ENCODE measurements at places on chromosomes 12 and 14.

DNA sequence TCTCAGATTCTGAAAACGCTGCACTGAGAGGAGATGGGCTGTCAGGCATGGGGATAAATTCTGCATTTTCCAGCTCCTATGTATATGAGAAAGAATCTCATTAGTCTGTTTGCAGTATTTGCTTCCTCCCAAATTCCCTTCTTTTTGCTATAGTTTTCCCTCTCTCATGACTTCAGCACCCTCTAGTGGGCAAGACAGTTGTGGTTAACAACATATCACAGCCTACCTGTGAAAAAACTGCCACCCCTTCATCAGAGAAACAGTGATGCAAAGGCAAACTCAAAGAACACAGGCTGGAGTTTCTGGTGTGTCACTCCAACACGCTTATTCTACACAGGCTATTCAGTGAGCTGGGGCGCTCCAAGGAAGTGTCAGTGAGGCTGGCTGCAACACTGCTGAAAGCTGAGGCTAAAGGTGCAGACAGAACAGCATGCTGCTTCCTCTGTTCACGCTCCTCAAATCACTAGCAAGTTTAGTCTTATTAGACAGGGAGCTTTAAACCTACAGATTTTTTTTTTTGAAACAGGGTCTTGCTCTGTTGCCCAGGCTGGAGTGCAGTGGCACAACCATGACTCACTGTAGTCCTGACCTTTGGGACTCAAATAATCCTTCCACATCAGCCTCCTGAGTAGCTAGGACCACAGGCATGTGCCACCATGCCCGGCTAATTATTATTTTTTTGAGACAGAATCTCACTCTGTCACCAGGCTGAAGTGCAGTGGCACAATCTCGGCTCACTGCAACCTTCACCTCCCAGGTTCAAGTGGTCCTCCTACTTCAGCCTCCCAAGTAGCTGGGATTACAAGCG, 19.3 kb downstream of the ZC2HC1C start:
- peak; percentile 3 for DNase-seq

GRCh38 chr14:33897382-33897781, 53.5 kb downstream of the EGLN3 start:
- DNase-seq = no peak

- DNase-seq = no peak
These were observed 44.8 kb downstream of the ARHGAP5 start for GRCh38 chr14:32121948-32122347.

DNA sequence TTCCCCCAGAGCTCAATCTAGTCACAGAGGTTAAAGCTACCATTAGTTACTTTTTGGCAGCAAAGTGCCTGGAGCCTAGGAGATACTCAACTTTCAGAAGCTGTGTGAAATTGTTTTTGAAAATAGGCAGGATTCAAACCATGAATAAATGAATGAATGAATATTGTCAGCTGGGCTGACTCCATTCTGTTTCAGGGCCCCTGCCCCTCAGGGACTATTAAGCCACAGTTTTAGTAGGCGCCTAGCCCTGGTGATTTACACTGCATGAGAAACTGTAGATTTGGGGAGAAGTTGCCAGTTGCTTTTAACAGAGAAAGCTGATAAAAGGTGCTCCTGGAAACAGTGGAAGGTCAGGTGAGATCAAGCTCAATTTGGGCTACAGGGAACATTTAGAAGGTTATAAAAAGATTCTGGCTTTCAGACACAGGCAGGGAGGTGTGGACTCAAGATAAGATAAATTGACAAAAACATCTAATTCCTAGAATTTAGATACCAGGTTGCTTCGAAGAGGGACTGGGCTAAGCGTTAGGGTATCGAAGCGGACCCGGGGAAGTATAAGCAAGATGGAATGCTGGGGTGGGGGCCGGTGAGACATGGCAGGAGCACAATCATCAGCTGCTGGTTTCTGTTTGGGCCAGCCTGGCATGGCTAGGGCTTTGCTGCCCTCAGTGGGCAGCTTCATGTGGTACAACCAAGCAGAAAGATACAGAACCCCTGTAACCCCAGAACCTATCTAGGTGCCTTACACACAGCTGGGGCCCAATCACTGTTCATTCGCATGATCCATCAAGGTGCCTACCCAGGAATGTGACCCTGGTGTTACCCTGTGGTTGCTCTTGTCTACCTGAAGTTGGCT, 14.9 kb upstream of the CELA1 start:
- DNase-seq = no peak

GRCh38 chr14:55097881-55098560, 31.0 kb upstream of the LGALS3 start:
- no peak for DNase-seq

DNA sequence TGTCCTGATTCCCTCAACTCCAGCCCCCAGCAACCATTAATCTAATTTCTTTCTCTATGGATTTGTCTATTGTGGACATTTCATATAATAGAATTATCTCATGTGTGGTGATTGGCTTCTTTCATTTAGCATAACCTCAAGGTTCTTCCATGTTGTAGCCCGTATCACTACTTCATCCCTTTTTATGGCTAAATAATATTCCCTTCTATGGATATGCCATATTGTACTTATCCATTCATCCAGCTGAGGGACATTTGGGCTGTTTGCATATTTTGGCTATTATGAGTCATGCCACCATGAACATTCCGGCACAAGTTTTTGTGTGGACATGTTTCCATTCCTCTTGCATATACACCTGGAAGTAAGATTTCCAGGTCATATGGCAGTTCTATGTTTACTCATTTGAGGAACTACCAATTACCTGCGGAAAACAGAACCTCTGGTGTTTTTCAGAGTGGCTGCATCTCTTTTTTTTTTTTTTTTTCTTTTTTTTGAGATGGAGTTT, 108.7 kb upstream of the MAP1LC3B2 start:
- DNase-seq = no peak

GRCh38 chr14:89603938-89604480, 187.0 kb upstream of the FOXN3 start:
- DNase-seq = no peak

- DNase-seq = no peak
These were observed 68.9 kb downstream of the RALGAPA1 start for GRCh38 chr14:35740215-35740614.

DNA sequence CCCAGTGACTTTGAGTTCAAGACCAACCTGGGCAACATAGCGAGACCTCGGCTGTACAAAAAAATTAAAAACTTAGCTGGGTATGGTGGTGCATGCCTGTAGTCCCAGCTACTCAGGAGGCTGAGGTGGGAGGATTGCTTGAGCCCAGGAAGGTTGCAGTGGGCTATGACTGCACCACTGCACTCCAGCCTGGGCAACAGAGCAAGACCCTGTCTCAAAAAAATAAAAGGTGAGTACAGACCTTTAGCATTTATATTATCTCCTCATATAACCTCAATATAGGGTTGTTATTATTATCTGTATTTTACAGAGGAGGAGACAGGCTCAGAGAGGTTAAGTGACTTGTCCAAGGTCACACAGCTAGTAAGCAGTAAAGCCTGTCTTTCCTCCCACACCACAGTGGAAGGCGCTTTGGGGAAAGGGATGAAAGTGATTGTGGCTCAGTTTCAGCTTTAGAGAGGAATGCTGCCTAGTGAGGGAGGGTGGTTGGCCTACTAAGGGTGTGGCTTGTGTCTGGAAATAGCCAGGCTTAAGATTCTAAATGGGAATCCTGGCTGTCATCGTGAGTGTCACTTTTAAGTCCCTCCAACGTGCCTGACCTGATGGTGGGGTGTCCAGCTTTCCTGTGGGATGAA, 7.2 kb downstream of the TPCN1 start:
- no peak for DNase-seq

- DNase-seq = no peak
These were observed 124.8 kb upstream of the NTF3 start for GRCh38 chr12:5307065-5307464.

DNA sequence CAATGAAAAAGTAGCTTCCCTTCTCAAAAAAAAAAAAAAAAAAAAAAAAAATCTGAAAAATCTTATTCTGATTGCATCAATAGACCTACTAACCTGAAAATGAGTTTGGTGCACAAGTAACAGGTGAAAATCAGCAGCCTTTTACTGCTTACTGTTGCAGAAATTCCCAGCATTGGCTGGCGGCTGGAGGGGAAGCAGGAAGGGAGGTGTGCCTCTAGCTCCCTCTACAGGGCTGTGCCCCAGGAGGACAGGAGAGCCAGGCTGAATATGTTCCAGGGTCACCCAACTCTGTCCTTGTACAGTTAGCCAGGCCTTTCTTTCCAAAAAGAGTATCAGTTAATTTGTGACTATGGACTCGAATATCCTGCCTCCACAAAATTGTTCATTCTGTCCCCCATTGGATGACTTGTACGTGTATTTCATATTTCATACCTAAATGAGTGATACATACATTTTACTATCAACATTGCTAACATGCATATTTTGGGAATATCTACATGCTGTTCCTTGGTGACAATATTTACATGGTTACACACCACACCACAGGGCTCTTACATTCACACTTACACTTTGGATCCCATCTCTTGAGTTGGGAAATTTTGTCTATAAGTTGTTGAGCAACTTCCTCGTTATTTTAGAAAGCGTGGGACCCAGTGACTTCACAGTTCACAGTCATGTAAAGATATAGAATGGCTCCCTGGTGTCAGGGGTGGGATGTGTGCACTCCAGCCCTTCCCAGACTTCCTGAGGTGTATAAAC, 124.8 kb downstream of the SAMD4A start:
- no peak for DNase-seq

GRCh38 chr12:131559517-131560516, 151.1 kb upstream of the SFSWAP start:
- no peak for DNase-seq

- DNase-seq = no peak
These were observed 17.8 kb downstream of the SDR9C7 start for GRCh38 chr12:56916296-56916995.

DNA sequence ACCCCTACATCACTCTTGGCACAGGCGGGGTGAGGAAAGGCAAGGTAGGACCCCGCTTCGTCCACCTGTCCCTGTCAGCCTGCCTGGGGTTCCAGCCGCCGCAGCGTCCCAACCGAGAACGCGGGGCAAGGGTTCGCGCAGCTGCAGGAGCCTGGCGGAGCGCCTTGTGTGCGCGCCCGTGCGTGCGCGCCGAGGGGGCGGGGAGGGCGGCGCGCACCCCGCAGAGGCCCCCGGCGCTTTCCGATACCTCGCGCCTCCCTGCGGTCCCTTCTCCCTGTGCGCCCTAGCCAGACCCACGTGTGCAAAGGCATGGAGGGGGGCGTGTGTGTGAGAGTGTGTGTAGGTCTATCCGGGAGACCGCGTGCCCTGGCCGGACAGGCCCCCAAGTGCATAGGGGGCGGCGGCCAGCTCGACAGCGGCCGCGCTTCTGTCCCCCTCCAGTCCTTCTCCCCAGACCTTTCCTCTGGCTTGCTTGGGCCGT, 122.4 kb downstream of the TSPAN9 start:
- DNase-seq = no peak

DNA sequence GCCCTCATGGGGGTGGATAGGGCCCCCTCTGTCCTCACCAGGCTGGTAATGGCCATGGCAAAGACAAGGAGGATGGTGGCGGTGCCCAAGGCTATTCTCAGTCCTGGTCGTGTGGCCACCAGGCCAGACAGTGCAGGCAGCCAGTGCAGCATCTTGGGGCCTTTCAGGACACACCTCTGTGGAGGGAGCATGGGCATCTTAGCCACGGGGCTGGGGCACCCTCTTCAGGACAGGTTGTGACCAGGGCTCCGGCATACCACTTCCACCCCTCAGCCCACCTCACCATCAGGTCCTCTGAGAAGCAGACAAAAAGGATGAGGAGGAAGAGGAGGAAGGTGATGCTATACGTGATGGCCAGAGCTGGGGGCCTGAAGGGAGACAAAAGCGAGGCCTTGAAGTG, 10.8 kb downstream of the ADCY4 start:
- no peak for DNase-seq

GRCh38 chr14:96104469-96105057, 65.4 kb downstream of the C14orf132 start:
- DNase-seq = no peak

- no peak for DNase-seq
These were observed 145.4 kb downstream of the C12orf50 start for GRCh38 chr12:87883806-87884205.

DNA sequence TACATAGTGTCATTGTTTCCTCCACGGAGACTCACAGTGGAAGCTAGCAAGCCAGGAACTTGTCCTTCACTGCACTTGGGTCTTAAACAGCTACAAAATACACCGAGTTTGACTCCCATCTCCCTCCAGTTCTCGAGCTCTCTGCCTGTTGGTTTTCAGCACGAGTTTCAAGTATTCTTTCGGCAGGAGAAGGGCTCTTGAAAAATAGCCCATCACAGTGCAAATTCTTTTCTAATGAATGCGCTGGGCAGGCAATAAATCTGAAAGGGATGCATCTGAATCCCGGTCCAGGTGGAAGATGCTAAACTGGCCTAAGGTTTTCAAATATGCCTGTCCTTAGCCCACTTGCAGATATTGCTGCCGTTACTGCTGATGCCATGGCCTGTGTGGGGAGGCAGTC, 173.9 kb downstream of the CACNA1C start:
- DNase-seq = no peak

DNA sequence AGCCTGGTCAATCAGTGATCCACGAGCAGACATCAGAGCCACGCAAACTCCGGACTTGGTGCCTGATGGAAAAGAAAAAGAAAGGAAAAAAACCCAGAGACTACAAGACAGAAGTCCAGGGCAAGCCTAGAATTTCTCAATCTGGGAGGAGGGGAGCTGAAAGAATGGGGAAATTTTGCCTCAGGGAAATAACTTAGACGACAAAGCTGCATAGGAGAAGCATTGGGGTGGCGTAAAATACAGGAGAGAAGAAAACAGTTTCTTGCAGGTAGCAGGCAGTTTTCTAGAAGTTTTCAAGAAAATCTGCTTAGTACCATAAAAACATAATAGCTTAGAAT, 2.6 kb upstream of the SLC11A2 start:
- no peak for DNase-seq

DNA sequence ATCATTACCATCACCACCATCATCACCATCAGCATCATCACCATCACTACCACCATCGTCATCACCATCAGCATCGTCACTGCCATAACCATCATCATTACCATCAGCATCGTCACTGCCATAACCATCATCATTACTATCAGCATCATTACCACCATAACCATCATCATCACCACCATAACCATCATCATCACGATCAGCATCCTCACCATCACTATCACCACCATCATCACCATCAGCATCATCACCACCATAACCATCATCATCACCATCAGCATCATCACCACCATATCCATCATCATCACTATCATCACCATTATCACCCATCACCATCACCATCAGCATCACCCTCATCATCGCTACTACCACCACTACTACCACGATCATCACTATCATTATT, 493.9 kb upstream of the TBX3 start:
- no peak for DNase-seq

- DNase-seq = no peak
These were observed 92.7 kb downstream of the PAH start for GRCh38 chr12:102824218-102824835.

DNA sequence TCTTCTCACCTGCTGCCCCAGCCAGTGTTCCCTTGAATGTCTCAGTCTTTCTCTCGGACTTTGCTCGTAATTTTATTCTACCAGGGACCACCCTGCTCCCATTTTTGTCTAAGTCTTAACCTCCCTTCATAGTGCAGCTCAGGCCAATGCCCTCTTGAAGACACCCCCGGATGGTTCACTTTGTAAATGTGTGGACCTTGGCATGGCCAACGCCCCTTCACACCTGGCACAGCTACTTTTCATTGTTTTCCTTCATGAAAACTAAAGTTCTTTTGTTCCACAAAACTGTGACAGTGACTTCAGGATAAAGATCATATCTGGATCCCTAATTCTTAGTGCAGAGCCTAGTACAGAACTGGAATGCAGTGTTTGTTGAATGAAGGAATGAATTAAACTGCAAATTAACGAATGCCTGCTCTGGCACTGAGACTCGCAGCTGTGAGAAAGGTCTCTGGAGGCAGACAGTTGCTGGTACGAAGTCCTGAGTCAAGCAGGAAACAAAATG, 3.5 kb upstream of the RNASE4 start:
- no peak for DNase-seq

Measured in stimulated activated CD8-positive, alpha-beta memory T cell treated with anti-CD3 and anti-CD28 coated beads, Interleukin-15, amount 100 ng/mL, for 4 hours (primary cell).